ENCODE measurements at places on chromosomes 12 and 14.

DNA sequence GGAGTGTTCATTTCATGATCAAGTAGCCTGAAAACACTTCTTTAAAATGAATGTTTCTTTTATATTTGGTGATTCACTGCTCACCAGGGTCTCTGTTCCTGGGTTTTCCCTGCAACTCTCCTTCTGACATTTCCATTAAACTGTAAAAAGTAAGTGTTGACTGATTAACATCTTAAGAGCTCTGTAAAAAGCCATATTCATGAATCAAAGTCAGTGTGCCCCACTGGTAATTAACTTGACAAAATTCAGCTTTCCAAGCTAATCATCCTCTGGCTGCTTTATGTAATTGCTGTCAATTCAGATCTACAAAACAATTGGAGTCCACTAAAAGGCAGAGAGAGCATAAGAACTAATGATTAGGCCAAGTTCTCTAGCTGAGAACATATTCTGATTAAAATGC, 41.6 kb downstream of the CNTN1 start:
- H3K27me3 ChIP-seq: no peaks in the 10 kb centered on the region
- no peaks in the 10 kb centered on the region for H3K4me1 ChIP-seq
- no peaks in the 10 kb centered on the region for H3K36me3 ChIP-seq
- H3K27ac ChIP-seq: no peak overlapping the region
- DNase-seq: no peak

DNA sequence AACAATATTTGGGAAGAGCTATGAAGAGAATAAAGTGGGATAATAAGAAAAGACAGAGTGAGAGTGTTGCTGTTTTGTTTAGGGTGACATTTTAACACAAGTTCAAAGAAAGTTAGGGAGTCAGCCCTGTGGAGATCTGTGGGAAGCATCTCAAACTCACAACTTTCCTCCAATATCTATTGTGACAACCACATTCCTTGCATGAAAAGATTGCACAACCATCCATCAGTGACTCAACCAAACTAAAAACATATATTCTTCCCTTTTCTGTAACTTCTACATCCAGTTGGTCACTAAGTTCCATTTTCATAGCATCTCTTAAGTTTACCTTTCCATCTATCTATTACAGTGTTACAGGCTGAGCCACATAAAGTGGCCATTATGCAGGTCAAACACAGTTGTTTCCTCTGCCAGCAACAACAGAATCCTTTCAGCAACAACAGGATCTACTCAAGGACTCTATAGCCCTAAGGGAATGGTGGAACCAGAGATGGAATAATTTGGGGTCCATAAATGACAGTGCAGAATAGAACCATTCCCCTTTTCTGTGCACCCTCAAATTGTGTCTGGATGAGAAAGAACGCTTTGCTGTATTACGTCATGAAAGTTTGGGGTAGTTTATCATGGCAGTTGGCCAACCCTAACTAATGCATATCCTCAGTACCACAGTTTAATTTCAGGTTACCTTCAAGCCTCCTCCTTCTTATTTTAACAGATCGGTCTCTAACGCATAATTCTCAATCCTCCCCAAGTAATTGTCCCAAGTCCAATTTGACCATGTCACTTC, 118.8 kb downstream of the ST8SIA1 start:
- H3K4me1 ChIP-seq: no peaks in the 10 kb centered on the region
- H3K27ac ChIP-seq: no peak overlapping the region
- no peaks in the 10 kb centered on the region for H3K36me3 ChIP-seq
- no peaks in the 10 kb centered on the region for H3K27me3 ChIP-seq
- no peak for DNase-seq
- no peak overlapping the region for H3K4me3 ChIP-seq

GRCh38 chr14:68571114-68571591, 221.7 kb downstream of the ZFP36L1 start:
- H3K27me3 ChIP-seq: no peaks in the 10 kb centered on the region
- no peaks in the 10 kb centered on the region for H3K36me3 ChIP-seq
- no peak for DNase-seq
- no peak overlapping the region for H3K27ac ChIP-seq

DNA sequence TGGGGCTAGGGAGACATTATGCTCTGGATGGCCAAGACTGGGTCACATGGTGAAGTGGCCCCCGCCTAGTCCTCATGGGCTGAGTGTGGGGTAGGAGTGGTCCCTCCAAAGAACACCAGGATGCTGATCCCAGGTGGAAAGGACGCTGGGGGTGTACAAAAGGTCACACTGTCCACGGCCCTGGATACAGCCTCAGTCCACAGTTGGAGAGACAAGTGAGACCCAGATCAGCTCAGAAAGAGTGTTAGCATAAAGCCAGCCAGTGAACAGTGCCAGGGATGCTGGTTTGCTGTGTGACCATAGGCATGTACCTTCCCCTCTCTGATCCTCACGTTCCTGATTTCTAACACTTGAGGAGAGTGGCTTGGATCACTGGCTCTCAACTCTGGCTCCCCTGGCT, 13.4 kb upstream of the OAS2 start:
- H3K27me3 ChIP-seq: no peaks in the 10 kb centered on the region
- DNase-seq: no peak
- H3K36me3 ChIP-seq: no peaks in the 10 kb centered on the region
- H3K4me3 ChIP-seq: no peak overlapping the region
- no peaks in the 10 kb centered on the region for H3K4me1 ChIP-seq

GRCh38 chr12:120939523-120939922, 35.4 kb upstream of the SPPL3 start:
- DNase-seq: peak; percentile 62
- no peak overlapping the region for H3K4me3 ChIP-seq
- H3K27ac ChIP-seq: no peak overlapping the region
- no peaks in the 10 kb centered on the region for H3K36me3 ChIP-seq
- H3K27me3 ChIP-seq: no peaks in the 10 kb centered on the region

GRCh38 chr12:2691345-2692071, 103.3 kb upstream of the FKBP4 start:
- H3K36me3 ChIP-seq: no peaks in the 10 kb centered on the region
- peak overlapping the region; percentile 32 for H3K4me3 ChIP-seq
- no peak overlapping the region for H3K27ac ChIP-seq
- no peaks in the 10 kb centered on the region for H3K27me3 ChIP-seq
- H3K4me1 ChIP-seq: no peaks in the 10 kb centered on the region

GRCh38 chr12:121279507-121279915, 17.0 kb downstream of the CAMKK2 start:
- H3K27me3 ChIP-seq: no peaks in the 10 kb centered on the region
- H3K4me1 ChIP-seq: peaks cover 4% of the 10 kb centered on the region
- peak overlapping the region; percentile 62 for H3K27ac ChIP-seq
- H3K36me3 ChIP-seq: no peaks in the 10 kb centered on the region
- DNase-seq: peak; percentile 45
